Vein endothelial cell (primary cell): ENCODE measurements at places on chromosomes 13 and 19. TPM values are rescaled to one million over a fixed set of nuclear protein-coding genes. Genes with fewer than 3 reads are reported as not detected.

The CYP4F8 gene
- total RNA-seq, result not detected in 2 replicates

The ZNF888 gene
- 2.0 and 3.8 TPM in 2 replicates for total RNA-seq

The ZNF534 gene
- total RNA-seq, result not detected in 2 replicates

The OXGR1 gene
- not detected in 2 replicates for total RNA-seq

The CACNG8 gene
- total RNA-seq, result 0.29 and 0.33 TPM in 2 replicates

The SULT2B1 gene
- not detected in 2 replicates for total RNA-seq

The C19orf18 gene
- total RNA-seq, result 0.57 TPM in 1 of 2 replicates, not detected in the other

The LHB gene
- 0.48 TPM in 1 of 2 replicates, not detected in the other for total RNA-seq

The PLIN4 gene
- under 0.01 TPM in 2 replicates for total RNA-seq
